Endothelial cell of umbilical vein (primary cell): ENCODE measurements at places on chromosomes 12 and 14. TPM values are rescaled to one million over a fixed set of nuclear protein-coding genes. Genes with fewer than 3 reads are reported as not detected.

The CDCA3 gene
- total RNA-seq, result 44.3 and 44.8 TPM in 2 replicates

The ANKRD9 gene
- 24.6 and 25.9 TPM in 2 replicates for total RNA-seq

- H3K4me1 ChIP-seq, result peaks cover 6% of the 10 kb centered on the region
- no peak overlapping the region for H3K4me3 ChIP-seq
- no peak for DNase-seq
- H3K36me3 ChIP-seq, result no peaks in the 10 kb centered on the region
- H3K27ac ChIP-seq, result peak overlapping the region; percentile 65
- no peaks in the 10 kb centered on the region for H3K27me3 ChIP-seq
Observed at GRCh38 chr12:113298861-113299545, 35.9 kb downstream of the SLC8B1 start.

DNA sequence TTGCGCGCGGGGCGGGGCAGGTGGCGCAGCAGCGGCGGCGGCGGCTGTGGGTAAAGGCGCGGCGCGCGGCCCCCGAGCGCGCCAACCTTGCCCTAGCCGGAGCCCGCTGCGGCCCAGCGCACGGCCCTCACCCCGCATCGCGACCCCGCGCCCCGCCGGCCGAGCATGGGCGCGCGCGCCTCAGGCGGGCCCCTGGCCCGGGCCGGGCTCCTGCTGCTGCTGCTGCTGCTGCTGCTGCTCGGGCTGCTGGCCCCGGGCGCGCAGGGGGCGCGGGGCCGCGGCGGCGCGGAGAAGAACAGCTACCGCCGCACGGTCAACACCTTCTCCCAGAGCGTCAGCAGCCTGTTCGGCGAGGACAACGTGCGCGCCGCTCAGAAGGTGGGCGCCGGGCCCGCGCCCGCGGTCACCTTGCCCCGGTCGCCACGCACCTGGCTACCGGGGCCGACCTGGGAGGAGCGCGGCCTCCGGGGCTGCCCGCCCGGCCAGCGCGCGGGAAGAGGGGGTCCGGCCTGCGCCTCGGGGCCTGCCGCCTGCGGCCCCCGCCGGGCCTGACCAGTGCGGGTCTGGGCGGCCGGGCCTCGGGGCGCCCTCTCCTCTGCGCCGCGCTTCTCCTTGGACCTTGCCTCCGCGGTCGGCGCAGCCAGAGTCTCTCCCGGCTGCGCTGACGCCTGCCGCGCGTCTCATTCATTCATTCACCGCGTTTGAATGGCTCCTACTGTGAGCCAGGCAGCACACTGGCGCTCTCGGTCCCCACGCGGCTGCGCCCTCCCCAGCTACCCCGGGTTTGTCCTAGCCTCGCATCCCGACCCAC lies at the start of gene BRI3BP:
Gene BRI3BP (plus strand): TSS at position 20 of the 811 bp plus-strand sequence. CDS start 146 bp downstream, at position 166.
- H3K36me3 ChIP-seq, result no peaks in the 10 kb centered on the region
- peaks cover 18% of the 10 kb centered on the region for H3K4me1 ChIP-seq
- H3K4me3 ChIP-seq, result peak within 1 kb of the TSS; percentile 78
- H3K27me3 ChIP-seq, result no peaks in the 10 kb centered on the region

- no peaks in the 10 kb centered on the region for H3K27me3 ChIP-seq
- H3K36me3 ChIP-seq, result no peaks in the 10 kb centered on the region
- H3K27ac ChIP-seq, result no peak overlapping the region
Observed at GRCh38 chr12:5466521-5466960, 34.6 kb downstream of the NTF3 start.

The TMCC3 gene
- 30.4 and 45.7 TPM in 2 replicates for total RNA-seq

The RIMBP2 gene
- not detected in 2 replicates for total RNA-seq

GRCh38 chr14:80213602-80214001 lies 2.3 kb upstream of the DIO2 start:
- H3K27ac ChIP-seq, result no peak overlapping the region
- H3K4me1 ChIP-seq, result no peaks in the 10 kb centered on the region
- DNase-seq, result peak; percentile 39
- H3K36me3 ChIP-seq, result no peaks in the 10 kb centered on the region
- H3K27me3 ChIP-seq, result no peaks in the 10 kb centered on the region

- no peaks in the 10 kb centered on the region for H3K4me1 ChIP-seq
- no peak overlapping the region for H3K27ac ChIP-seq
- H3K27me3 ChIP-seq, result no peaks in the 10 kb centered on the region
- DNase-seq, result no peak
- no peak overlapping the region for H3K4me3 ChIP-seq
Observed at GRCh38 chr12:23431006-23431405, 518.5 kb downstream of the SOX5 start.

DNA sequence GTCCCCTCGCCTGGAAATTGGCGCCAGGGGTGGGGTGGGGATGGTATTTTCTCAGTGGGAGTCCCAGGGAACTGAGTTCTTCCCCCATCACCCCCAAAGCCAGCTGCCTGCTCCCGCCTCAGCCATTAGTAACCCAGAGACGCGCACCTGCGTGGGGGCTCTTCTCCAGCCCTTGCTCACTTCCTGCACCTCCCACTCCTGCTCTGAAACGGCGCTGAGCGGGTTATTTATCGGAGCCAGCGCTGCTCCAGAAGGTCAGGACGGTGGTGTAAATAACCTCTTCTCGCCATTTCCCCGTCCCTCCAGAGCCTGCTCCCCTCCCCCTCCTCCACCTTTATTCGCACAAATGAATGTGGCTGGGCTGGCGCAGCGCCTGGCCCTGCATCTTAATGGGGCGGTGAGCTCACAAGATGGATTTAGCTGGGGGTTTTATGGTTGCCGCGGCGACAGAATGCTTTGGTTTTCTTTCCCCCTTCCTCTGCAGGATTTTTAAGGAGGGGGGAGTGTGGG lies 12.2 kb downstream of the GPR84 start:
- peaks cover 22% of the 10 kb centered on the region for H3K36me3 ChIP-seq
- H3K4me3 ChIP-seq, result no peak overlapping the region
- no peaks in the 10 kb centered on the region for H3K4me1 ChIP-seq
- no peak for DNase-seq
- no peak overlapping the region for H3K27ac ChIP-seq

DNA sequence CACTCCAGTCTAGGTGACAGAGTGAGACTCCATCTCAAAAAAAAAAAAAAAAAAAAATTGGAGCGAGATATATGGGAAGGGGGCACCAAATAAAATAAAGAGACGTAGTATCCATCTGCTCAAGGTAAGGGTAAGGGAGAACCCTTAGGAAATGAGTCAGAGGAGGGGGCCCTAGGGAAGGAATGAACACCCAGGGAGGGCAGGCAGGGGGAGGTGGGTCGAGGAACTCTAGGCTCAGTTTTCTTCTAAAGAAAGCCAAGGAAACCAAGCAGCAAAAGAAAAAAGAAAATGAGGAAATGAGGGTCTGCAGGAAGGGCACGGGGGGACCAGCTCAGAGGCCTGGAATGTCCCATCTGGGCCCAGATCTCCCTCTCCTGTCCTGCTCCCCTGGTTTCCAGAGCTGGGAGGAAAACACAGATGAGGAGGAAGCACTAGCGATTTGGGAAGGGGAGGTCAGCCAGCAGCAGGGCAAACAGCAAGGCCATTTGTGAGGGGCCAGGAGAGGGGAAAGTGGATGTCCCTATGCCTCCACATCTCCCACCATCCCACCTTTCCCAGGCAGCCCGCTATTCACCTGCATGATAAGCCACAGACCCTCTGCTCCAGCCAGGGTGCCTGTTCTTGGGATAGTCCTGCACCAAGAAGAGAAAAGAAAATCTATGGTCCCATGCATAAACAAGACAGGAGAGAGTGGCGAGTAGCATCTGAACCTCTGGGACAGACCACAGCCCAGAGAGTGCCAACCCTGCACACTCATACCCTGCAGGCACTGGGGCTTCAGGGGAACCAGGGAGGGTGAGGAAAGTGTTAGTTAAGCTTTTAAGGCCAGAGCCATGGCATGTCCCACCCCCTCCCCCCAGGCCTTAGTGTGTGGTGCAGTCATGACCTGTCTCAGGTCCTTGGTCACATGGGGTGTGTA lies 11.9 kb downstream of the SPRYD3 start:
- peaks cover 32% of the 10 kb centered on the region for H3K4me1 ChIP-seq
- H3K36me3 ChIP-seq, result peaks cover 2% of the 10 kb centered on the region
- no peaks in the 10 kb centered on the region for H3K27me3 ChIP-seq
- H3K27ac ChIP-seq, result no peak overlapping the region
- H3K4me3 ChIP-seq, result no peak overlapping the region
- DNase-seq, result peak; percentile 27

The PITPNM2 gene
- total RNA-seq, result 15.9 and 21.4 TPM in 2 replicates

GRCh38 chr12:49483619-49484018 lies 55.2 kb upstream of the KCNH3 start:
- no peak for DNase-seq
- H3K4me1 ChIP-seq, result peaks cover 26% of the 10 kb centered on the region

- H3K27me3 ChIP-seq, result no peaks in the 10 kb centered on the region
- peak overlapping the region; percentile 71 for H3K27ac ChIP-seq
- H3K36me3 ChIP-seq, result no peaks in the 10 kb centered on the region
- no peak overlapping the region for H3K4me3 ChIP-seq
- DNase-seq, result peak; percentile 51
Observed at GRCh38 chr14:26841326-26841725, 243.5 kb upstream of the NOVA1 start.

The DUSP6 gene
- total RNA-seq, result 148 and 200 TPM in 2 replicates

The KRT79 gene
- total RNA-seq, result not detected in 2 replicates

The ACVRL1 gene
- 404 and 427 TPM in 2 replicates for total RNA-seq

DNA sequence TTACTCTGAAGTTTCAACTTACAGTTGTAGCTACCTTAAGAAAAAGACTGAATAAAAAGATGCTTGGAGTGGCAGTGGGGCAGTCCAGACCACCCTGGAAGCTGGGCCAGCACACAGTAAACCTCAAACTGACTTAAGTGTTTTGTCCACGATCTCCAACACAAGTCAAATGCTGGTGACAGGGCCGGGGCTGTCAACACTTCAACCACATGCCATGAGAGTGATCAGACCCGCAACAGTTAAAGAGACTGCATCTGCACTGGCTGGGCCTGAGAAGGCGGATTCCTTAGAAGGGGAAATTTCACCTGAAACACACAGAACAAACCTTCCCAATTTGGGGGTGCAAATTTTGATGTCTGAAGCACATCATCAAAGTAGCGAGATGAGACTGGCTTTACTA lies 223.5 kb upstream of the CAND1 start:
- no peak overlapping the region for H3K4me3 ChIP-seq
- no peak overlapping the region for H3K27ac ChIP-seq
- no peaks in the 10 kb centered on the region for H3K4me1 ChIP-seq
- no peaks in the 10 kb centered on the region for H3K27me3 ChIP-seq
- DNase-seq, result no peak
- H3K36me3 ChIP-seq, result no peaks in the 10 kb centered on the region

The INSM2 gene
- not detected in 2 replicates for total RNA-seq

- no peak overlapping the region for H3K4me3 ChIP-seq
- DNase-seq, result peak; percentile 87
- H3K27ac ChIP-seq, result peak overlapping the region; percentile 74
- H3K36me3 ChIP-seq, result no peaks in the 10 kb centered on the region
- no peaks in the 10 kb centered on the region for H3K27me3 ChIP-seq
Observed at GRCh38 chr12:12099102-12099501, 28.4 kb downstream of the BCL2L14 start.

DNA sequence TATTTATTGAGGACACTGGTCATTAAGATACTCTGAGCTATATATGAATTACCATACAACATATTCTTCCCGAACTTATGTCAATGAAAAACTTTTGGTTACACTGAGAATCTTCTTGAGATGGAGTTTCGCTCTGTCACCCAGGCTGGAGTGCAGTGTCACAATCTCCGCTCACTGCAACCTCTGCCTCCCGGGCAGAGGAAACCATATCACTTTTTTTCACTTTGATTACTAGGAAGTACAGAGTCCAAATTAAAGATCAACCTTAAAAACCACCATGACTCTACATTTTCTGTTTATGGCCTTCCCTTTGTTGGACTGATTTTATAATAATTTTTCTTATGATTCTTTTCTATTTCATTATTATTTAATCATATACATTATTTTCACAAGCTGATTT lies 336.5 kb downstream of the FSCB start:
- H3K4me3 ChIP-seq, result no peak overlapping the region
- no peaks in the 10 kb centered on the region for H3K4me1 ChIP-seq
- no peaks in the 10 kb centered on the region for H3K36me3 ChIP-seq
- H3K27ac ChIP-seq, result no peak overlapping the region

DNA sequence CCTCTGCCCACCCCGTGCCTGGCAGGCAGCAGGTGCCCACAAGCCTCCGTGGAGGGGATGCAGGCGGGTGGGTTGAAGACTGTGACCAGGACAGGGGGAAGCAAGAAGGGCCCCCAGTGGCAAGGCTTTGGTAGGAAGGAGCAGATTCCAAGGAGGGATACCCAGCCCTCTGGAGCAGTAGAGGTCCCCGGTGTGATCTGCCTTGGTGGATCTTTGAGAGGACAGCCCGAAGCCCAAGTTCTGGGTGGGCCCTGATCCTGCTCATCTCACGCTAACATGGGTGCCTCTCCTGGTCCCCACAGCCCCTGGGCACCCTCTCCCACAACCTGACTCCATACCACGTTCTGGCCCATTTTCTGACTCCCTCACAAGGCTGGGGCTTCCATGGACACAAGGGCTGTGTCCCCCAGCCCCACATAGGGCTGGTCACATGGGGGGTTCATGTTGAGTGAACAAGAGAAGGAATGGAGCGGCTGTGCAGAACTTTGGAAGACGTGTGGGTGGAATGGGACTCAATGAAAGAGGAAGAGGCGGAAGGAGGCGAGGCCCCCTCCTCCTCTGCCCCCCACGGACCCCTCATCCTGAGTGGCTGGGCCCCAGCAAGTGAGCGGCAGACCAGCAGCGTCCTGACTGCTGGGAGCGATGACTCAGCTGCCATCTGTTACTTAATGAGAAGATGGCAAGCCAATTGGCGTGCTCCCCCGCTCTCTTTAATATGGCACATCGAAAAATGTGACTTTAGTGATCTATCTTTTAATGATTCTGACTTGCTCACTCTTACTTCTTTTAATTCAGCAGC lies 77.0 kb upstream of the BCL11B start:
- DNase-seq, result no peak
- no peaks in the 10 kb centered on the region for H3K36me3 ChIP-seq
- no peak overlapping the region for H3K4me3 ChIP-seq
- no peak overlapping the region for H3K27ac ChIP-seq
- no peaks in the 10 kb centered on the region for H3K27me3 ChIP-seq
- no peaks in the 10 kb centered on the region for H3K4me1 ChIP-seq

DNA sequence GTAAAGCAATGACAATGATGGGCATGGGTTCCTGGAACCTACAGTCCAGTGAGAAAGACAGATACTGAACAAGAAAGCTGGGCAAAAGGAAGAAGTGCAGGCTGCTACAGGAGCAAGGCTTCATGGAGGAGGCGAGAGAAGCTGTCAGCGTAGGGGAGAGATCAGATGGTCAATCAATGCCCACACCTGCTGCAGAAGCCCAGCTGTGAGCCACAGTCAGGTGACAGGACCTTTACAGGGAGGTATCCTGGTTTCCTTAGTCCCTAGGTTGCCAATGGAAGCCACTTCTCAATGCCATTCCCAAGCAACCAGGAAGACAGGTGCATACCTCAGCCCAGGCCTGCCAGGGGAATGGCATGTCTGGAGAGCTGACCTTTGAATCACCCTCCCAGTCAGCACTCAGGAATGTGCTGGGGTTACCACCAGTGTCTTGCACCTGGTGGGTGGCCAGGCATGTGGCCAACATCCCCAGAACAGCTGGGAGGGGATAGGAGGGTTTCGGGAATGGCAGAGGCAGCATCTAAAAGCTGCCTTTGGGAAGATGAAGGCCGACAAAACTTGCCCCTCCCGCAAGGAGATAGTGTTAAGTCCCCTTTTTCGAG lies 170.3 kb downstream of the TTC7B start:
- H3K4me3 ChIP-seq, result no peak overlapping the region
- no peaks in the 10 kb centered on the region for H3K27me3 ChIP-seq
- DNase-seq, result peak; percentile 30
- H3K4me1 ChIP-seq, result peaks cover 7% of the 10 kb centered on the region
